ENCODE measurements at places on chromosomes 7 and 10.

DNA sequence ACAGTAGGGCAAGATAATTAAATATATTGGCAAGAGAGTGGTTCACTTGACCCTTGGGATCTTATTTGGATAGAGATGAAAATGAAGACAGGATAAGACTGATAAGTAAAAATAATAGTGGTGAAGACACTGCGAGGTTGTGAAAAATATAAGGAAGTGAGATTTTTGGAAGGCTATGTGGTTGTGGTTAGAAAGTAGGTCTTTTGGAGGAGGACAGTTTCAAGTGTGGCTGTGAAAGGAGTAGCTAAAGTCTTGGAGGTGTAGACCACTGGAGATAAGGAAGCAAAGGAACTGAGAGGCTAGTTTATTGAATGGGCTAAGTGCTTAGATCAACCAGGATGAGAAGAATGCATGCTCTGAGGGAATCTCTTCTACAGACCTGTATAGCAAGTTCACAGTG lies 11.2 kb downstream of the MIOS start:
- DNase-seq, result no peak

DNA sequence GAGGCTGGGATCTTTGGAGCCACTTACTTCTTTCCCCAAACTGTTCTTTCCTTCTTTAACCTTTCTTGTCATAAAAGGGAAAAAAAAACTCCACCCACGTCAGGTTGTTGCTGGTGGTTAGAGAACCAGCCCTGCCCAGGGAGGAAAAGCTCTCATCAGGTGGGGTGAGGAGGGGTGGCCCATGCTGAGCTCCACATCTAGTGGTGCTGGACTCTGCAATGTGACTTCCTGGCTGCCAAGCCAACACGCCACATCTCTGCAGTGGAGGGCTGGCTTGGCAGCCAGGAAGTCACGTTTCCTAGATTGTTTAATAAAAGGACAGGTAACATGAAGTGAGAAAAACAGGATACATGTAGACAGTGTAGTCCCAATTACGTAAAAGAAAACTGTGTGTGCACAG lies 37.4 kb downstream of the WIPF3 start:
- DNase-seq, result no peak

DNA sequence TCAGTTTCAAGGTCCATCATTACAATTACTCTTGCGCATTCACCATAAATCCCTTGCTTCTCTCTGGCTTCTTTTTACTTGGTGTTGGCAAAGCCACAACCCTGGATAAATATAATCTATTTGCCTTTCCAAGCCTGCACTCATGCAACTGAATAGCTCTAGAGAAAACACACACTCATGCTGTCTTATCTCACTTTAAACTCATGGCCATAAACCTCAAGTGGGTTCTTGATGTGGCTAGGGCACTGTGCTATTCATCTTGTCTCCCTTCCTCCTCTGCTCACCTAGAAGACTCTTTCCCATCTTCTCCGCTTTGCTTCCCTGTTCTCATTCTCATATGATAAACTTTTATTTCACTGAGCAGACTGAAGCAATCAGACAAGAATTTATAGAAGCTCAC lies 165.4 kb upstream of the MTPN start:
- DNase-seq, result no peak

GRCh38 chr10:103651783-103652476 lies 158.4 kb downstream of the NEURL1 start:
- DNase-seq, result no peak

- no peak for DNase-seq
Observed at GRCh38 chr10:3961082-3961481, 176.1 kb upstream of the KLF6 start.

- DNase-seq, result no peak
Observed at GRCh38 chr10:98303569-98303968, 35.6 kb upstream of the LOXL4 start.

GRCh38 chr7:131538071-131538812 lies 18.2 kb downstream of the PODXL start:
- peak; percentile 81 for DNase-seq

- DNase-seq, result no peak
Observed at GRCh38 chr10:75632805-75633462, 201.5 kb downstream of the LRMDA start.

DNA sequence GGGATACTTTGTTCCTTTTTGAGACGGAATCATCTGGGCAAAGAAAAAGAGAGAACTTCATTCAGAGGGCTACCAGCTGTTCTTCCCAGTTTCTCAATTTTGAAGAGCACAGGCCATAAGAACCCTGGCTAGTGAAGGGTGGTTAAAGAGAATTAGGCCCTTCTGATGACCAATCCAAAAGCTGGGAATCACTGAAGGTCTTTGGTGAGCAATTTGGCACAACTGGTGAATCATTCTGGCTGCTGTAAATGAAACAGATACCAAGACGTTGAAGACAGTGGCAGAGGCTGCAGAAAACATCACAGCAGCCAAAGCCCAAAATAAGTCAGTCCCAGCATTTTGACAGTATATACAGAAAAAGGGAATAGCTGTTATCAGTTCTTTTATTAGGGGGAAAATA lies 5.1 kb downstream of the RAPGEF5 start:
- DNase-seq, result no peak

DNA sequence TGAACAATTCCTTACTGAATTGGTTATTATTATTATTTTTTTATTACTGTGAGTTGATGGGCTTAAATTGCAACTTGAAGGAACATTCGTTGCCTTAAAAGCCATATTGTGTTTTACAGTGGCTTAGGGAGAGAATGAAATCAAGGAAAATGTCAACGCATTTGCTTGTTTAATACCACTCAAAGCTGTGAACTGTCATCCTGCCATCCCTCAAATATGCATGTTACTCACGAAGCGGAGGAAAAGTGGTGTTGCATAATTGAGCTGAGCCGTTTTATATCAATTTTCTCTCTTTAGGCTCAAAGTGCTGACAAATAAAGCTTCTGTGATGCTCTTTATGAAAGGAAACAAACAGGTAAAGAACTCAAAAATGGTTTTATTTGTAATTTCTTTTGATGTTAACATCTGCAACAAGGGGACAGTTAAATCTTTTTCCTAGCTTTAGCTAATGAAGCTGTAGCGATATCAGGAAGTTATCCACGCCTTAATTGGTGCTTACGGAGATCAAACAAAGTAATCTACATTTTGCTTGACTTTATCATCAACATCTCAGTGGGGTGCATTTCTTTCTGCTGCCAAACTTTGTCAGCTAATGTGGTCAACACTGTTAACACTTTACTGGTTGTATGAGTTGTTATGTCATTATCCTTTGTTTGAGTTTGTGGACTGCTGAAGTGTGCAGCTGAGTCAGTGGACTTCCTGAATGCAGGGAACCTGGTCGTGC lies 33.1 kb downstream of the GLRX3 start:
- no peak for DNase-seq

- DNase-seq, result no peak
Observed at GRCh38 chr10:8071006-8071405, 16.5 kb downstream of the GATA3 start.

GRCh38 chr10:110011681-110012080 lies 3.9 kb downstream of the ADD3 start:
- DNase-seq, result no peak

GRCh38 chr10:26697922-26698608 lies 564 bp downstream of the PDSS1 start:
- DNase-seq, result peak; percentile 14

DNA sequence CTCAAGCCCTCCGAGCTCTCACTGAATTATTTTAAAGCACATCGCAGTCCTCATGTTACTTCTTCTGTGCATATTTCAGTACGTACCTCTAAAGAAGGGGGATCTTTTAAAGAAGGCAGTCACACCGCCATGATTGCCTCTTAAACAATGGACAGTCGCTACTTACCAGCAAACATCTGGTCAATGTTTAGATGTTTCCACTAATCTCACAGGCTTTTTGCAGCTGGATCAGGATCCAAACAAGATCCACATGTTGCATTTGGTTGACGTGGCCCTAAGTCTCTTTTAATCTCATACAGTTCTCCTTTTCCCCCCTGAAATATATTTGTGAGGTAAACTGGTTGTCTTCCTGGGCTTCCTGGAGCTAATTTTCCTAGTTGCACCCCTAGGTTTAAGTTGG lies 50.0 kb downstream of the PRF1 start:
- DNase-seq, result no peak

DNA sequence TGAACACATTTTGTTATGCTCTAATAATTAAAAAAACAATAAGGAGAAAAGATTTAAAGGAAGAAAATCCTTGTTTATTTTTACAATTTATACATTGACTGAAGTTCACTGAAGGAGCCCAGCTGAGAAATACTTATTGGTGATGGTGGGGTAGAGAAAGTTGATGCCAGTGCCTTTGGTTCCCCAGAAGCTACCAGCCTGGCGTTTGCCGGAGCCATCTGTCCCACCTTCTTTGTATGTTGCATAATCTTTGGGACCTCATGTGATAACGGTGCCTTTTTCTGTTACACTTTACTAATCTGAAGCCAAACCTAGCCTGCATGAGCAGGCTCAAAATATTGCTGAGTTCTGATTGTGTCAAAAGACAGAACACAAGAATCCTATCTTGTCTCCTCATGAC lies 22.7 kb downstream of the ZNF365 start:
- DNase-seq, result no peak

DNA sequence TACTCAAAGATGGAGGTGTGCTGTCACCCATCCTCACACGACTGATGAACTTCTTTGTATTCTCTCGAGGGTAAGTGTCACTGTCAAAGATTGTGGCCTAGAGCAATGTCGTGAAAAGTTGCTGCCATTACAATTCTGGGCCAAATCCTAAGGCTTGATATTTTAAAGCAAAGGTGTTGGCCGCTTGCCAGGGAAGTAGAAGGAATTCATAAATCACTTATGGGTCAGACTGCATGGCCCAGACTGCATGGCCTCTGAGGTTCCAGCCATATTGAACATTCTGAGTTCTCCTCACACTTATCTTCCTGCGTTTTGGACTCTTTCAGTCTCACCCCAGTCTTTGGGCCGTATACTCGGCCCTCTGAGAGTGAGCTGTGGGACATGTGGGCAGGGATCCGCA lies 8.6 kb downstream of the MEST start:
- DNase-seq, result no peak

DNA sequence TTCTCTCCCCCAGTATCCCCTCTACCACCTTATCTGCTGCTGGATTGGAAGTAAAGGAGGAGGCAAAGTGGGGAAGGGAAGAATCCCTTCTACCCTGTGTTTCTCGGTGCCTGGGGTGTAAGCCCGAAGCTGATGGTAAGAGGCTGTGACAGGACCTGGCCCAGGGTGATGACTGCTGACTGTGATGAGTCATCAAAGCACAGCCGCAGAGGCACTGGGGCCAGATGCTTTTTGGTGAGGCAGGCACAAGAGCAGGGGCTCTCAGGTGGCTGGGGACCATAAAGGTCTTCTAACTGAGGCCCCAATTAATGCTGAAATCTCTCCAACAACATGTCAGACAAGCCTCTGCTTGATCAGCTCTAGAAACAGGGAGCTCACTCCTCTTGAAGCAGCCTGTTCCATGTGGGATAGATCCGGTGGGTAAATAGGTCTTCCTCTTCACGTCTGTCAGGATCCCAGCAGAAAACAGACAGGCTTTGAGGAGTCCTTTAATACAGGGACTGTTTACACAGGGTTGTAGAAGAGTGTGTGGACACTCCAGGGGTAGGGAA lies 86.1 kb upstream of the PCBD1 start:
- DNase-seq, result peak; percentile 88

- DNase-seq, result no peak
Observed at GRCh38 chr10:101227429-101228152, 1.7 kb downstream of the LBX1 start.

DNA sequence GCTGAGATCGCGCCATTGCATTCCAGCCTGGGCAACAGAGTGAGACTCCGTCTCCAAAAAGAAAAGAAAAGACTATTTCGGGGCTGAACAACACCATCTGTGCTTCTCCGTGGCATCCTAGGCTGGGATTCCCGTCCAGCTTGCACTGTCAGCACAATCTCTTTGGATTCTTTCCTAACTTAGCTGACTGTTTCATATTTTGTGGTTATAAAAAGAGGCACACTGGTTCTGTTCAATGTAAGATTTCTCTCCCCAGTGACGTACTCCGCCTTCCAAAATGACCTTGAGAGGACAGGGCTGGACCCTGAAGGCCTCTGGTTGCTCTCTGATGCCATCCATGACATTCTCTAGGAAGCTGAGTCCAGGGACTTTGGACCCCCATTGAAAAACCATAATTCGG lies 8.8 kb downstream of the ZNHIT1 start:
- DNase-seq, result no peak

- DNase-seq, result no peak
Observed at GRCh38 chr7:155420116-155420515, 37.8 kb upstream of the EN2 start.

DNA sequence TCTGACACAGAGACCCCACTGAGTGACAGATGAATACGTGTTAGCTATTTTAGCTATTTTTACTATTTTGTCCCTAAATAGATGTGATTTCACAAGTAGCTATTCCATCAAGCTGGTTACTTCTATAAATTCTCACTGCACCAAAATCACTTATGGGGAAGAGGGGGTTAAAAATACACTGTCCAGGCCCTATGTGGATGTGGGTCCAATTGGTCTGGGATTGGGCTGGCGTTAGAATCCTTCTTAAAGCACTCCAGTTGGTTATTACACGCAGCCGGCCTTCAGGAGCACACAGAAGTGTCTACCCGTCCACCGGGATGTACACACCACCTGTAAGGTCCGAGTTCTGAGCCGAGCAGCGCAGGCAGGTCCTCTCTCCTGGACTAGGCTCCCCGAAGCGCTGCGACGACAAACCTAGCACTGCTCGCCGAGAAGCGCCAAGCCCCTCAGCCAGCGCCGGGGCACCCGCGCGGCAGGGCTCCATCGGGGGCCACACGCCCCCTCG lies 222.3 kb upstream of the MKLN1 start:
- no peak for DNase-seq

GRCh38 chr7:146479040-146479439 lies 362.4 kb downstream of the CNTNAP2 start:
- no peak for DNase-seq

GRCh38 chr10:97003151-97003803 lies 171.2 kb downstream of the LCOR start:
- no peak for DNase-seq

GRCh38 chr7:46513447-46513848 lies 592.4 kb upstream of the IGFBP3 start:
- DNase-seq, result no peak

DNA sequence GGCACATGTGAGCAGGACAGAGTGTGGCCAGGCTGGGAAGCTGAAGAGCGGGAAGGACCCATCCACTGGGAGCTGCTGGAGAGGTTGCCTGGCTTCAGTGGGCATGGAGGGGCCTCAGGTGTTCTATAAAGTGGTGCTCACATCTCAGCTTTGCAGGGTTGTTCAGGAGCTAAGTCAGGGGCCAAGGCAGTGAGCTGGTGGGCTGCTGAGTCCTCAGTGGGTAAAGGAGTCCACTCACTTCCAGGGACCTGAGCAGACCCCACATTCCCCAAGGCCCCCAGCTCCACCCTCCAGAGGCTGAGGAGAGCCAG lies 28.8 kb upstream of the C10orf53 start:
- no peak for DNase-seq

- DNase-seq, result no peak
Observed at GRCh38 chr7:12766416-12766815, 79.0 kb downstream of the ARL4A start.

DNA sequence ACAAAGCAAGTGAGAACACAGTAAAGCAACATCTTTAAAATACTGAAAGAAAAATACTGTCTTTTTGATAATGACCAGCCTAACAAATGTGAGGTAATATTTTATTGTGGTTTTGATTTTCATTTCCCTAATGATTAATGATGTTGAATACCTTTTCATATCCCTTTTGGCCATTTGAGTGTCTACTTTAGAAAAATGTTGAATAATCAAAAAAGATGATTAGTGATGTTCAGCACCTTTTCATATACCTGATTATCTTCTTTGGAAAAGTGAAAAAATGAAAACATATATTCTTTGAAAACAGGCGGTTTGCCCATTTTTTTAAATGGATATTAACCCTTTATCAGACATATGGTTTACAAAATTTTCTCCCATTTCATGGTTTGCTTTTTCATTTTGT lies 32.2 kb upstream of the EPHB6 start:
- no peak for DNase-seq
